ENCODE measurements at places on chromosomes 4 and X. TPM values are rescaled to one million over a fixed set of nuclear protein-coding genes. Genes with fewer than 3 reads are reported as not detected.

ZIC3 gene
- not detected for total RNA-seq

SMAD1 gene
- total RNA-seq: 7.4 TPM

HS6ST2 gene
- total RNA-seq: 0.08 TPM

C4orf50 gene
- total RNA-seq: not detected

PPP2R2C gene
- total RNA-seq: not detected

RGN gene
- total RNA-seq: 5.6 TPM

PAK3 gene
- 3.5 TPM for total RNA-seq

SMR3B gene
- total RNA-seq: not detected

PPP2R3B gene
- total RNA-seq: 18.3 TPM

HDX gene
- 2.9 TPM for total RNA-seq

CXCL10 gene
- total RNA-seq: not detected

RNF175 gene
- not detected for total RNA-seq

SATL1 gene
- not detected for total RNA-seq

DGKQ gene
- 14.3 TPM for total RNA-seq

RAB33A gene
- 1.8 TPM for total RNA-seq

TLR2 gene
- 0.12 TPM for total RNA-seq

SLC10A6 gene
- total RNA-seq: not detected

DYNLT3 gene
- 45.9 TPM for total RNA-seq

HSFX3 gene
- not detected for total RNA-seq

PDGFC gene
- 37.8 TPM for total RNA-seq

LANCL3 gene
- total RNA-seq: not detected

FAM149A gene
- 2.3 TPM for total RNA-seq

KIAA0232 gene
- total RNA-seq: 14.8 TPM

TMEM144 gene
- total RNA-seq: 3.1 TPM

SYN1 gene
- total RNA-seq: 0.08 TPM

SYP gene
- total RNA-seq: 0.08 TPM

RAB9B gene
- total RNA-seq: 0.94 TPM

ALAS2 gene
- not detected for total RNA-seq

LIN54 gene
- total RNA-seq: 8.8 TPM

TXK gene
- not detected for total RNA-seq

ZNF718 gene
- total RNA-seq: 3.6 TPM

NWD2 gene
- not detected for total RNA-seq

DGKK gene
- total RNA-seq: not detected

ZNF330 gene
- total RNA-seq: 58.7 TPM

MAGEA2 gene
- total RNA-seq: not detected

RHOXF1 gene
- total RNA-seq: not detected

UGT2B17 gene
- not detected for total RNA-seq

MAGEA9B gene
- not detected for total RNA-seq

OCRL gene
- total RNA-seq: 10.9 TPM

NAP1L2 gene
- total RNA-seq: 0.23 TPM

PNMA5 gene
- not detected for total RNA-seq
